ENCODE measurements at places on chromosomes 16 and 17. TPM values are rescaled to one million over a fixed set of nuclear protein-coding genes. Genes with fewer than 3 reads are reported as not detected.

The MARVELD3 gene
- not detected for total RNA-seq

The RIPOR1 gene
- total RNA-seq = 46.5 TPM

GRCh38 chr17:67632141-67632540 is 85.6 kb upstream of the NOL11 start:
- peaks cover 16% of the 10 kb centered on the region for H3K4me1 ChIP-seq
- H3K27ac ChIP-seq = peak overlapping the region; percentile 66
- H3K4me3 ChIP-seq = no peak overlapping the region
- H3K36me3 ChIP-seq = peaks cover 17% of the 10 kb centered on the region
- H3K27me3 ChIP-seq = no peaks in the 10 kb centered on the region

- no peak overlapping the region for H3K4me3 ChIP-seq
- H3K4me1 ChIP-seq = peaks cover 11% of the 10 kb centered on the region
- H3K27me3 ChIP-seq = peaks cover 52% of the 10 kb centered on the region
- no peak overlapping the region for H3K27ac ChIP-seq
Observed at GRCh38 chr16:82699711-82700495, 73.1 kb downstream of the CDH13 start.

DNA sequence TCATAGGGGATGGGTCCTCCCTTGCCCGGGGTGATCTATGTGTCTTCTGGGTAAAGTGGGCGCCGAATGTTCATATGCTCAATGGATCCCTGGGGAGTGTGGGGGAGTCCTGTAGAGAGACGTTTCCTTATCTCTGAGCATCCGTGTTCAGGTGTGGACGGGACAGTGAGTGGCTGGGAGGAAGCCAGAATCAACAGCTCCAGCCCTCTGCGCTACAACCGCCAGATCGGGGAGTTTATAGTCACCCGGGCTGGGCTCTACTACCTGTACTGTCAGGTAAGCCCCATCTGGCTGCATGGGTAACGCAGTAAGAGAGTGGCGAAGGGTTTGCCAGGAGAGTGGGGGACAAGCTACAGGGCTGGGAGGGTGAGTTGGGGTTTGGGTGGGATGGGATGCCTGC is 1.9 kb upstream of the TNFSF13 start:
- no peak overlapping the region for H3K4me3 ChIP-seq
- no peaks in the 10 kb centered on the region for H3K27me3 ChIP-seq
- H3K27ac ChIP-seq = no peak overlapping the region
- peaks cover 55% of the 10 kb centered on the region for H3K4me1 ChIP-seq
- peaks cover 2% of the 10 kb centered on the region for H3K36me3 ChIP-seq

- peak overlapping the region; percentile 37 for H3K27ac ChIP-seq
- H3K4me1 ChIP-seq = peaks cover 20% of the 10 kb centered on the region
- H3K36me3 ChIP-seq = peaks cover 6% of the 10 kb centered on the region
- no peak overlapping the region for H3K4me3 ChIP-seq
- H3K27me3 ChIP-seq = no peaks in the 10 kb centered on the region
- DNase-seq = no peak
Observed at GRCh38 chr16:70747703-70748631, 53.0 kb downstream of the VAC14 start.

GRCh38 chr16:19338335-19338734 is 52.8 kb downstream of the CLEC19A start:
- peaks cover 4% of the 10 kb centered on the region for H3K27me3 ChIP-seq
- H3K36me3 ChIP-seq = peaks cover 2% of the 10 kb centered on the region
- no peak for DNase-seq

DNA sequence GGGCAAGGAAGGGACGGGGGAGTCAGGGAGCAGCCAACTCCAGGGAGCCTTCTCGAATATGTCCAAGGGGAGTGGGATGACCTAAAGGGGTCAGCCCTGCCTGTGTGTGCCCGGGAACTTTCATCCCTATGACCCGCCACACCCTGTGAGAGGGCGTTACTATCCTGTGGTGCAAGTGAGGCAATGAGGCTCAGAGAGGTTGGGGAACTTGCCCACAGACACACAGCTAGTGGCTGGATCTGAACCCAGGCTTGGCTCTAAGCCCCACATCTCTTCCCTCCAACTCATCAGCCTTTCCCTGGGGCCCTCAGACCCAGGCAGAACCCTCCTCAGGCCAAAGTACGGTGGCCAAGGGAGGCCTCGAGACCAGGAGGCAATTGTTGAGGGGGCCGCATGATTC is 23.2 kb downstream of the JUP start:
- DNase-seq = no peak
- H3K27me3 ChIP-seq = peaks cover 16% of the 10 kb centered on the region
- H3K4me1 ChIP-seq = peaks cover 2% of the 10 kb centered on the region

- H3K27me3 ChIP-seq = no peaks in the 10 kb centered on the region
- no peak overlapping the region for H3K4me3 ChIP-seq
- H3K4me1 ChIP-seq = no peaks in the 10 kb centered on the region
- DNase-seq = no peak
- no peak overlapping the region for H3K27ac ChIP-seq
- H3K36me3 ChIP-seq = no peaks in the 10 kb centered on the region
Observed at GRCh38 chr17:31997005-31997404, 10.2 kb upstream of the LRRC37B start.
